ENCODE measurements at places on chromosomes 3 and 15.

- peak; percentile 69 for DNase-seq
These were observed 1.3 kb upstream of the UNC13C start for GRCh38 chr15:53976844-53977392.

DNA sequence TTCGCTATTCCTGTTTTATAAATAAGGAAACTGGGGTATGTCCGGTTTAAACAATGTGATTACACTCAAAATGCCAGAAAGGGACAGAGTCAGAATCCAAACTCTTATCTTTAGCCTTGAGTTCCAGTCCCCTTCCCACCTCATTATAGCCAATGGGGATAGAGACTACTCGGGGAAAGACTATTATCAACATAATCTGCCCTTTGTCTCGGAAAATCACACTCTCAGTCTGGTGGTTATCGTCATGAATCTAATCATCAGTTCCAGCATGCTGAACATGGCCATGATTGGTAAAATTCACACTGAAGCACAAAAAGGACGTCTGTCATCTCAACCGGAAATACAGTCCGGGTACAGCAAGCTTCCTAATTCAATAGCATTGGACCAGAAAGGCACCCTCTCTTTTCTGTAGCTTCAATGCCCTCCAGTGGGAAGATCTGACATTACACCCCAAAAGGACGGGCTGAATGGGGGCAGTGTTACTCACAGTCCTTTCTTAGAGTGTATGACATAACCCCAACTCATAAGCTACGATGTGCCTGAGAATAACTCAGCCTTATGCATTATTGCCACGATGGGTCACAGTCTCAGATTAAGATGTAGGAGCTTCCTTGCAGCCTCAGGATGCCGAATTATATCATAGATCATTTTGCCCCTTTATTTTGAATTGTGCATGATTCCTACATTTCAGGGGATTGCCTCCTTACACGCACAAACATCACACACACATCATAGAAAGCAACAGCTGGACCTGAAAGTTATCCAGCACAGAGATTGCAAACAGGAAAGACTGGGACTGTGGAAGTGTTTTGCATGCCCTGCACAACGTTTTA lies 390.4 kb upstream of the LMCD1 start:
- DNase-seq = peak; percentile 90

GRCh38 chr3:39267631-39268548 lies 11.9 kb downstream of the CX3CR1 start:
- no peak for DNase-seq

- peak; percentile 63 for DNase-seq
These were observed 29.6 kb downstream of the DCLK3 start for GRCh38 chr3:36734742-36735141.

- DNase-seq = no peak
These were observed 6.5 kb downstream of the MUC4 start for GRCh38 chr3:195805181-195805580.

GRCh38 chr3:68988740-68989139 lies 24.7 kb downstream of the EOGT start:
- no peak for DNase-seq

- DNase-seq = no peak
These were observed 15.7 kb downstream of the EMC4 start for GRCh38 chr15:34240537-34240936.

DNA sequence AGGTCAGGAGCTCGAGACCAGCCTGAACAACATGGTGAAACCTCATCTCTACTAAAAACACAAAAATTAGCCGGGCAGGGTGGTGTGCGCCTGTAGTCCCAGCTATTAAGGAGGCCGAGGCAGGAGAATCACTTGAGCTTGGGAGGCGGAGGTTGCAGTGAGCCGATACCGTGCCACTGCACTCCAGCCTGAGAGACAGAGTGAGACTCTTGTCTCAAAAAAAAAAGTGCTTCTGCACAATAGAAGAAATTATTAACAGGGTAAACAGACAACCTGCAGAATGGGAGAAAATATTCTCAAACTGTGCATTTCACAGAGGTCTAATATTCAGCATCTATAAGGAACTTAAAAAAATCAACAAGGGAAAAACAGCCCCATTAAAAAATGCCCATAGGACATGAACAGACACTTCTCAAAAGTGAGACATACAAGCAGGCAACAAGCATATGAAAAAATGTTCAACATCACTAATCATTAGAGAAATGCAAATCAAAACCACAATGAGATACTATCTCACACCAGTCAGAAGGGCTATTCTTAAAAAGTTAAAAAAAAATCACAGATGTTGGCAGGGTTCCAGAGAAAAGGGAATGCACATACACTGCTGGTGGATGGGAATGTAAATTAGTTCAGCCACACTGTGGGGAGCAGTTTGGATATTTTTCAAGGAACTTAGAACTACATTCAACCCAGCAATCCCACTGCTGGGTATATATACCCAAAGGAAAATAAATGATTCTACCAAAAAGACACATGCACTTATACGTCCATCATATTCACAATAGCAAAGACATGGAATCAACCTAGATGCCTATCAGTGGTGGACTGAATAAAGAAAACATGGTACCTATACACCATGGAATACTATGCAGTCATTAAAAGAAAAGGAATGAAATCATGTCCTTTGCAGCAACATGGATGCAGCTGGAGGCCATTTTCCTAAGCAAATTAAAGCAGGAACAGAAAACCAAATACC lies 75.5 kb downstream of the MSL2 start:
- no peak for DNase-seq

GRCh38 chr3:33729993-33730392 lies 11.9 kb upstream of the CLASP2 start:
- DNase-seq = no peak
